Renal cortical epithelial cell (primary cell): ENCODE measurements at places on chromosomes 1 and 21.

- peak; percentile 71 for DNase-seq
Measured at GRCh38 chr1:212368073-212368484, 46.6 kb downstream of the PACC1 start.

DNA sequence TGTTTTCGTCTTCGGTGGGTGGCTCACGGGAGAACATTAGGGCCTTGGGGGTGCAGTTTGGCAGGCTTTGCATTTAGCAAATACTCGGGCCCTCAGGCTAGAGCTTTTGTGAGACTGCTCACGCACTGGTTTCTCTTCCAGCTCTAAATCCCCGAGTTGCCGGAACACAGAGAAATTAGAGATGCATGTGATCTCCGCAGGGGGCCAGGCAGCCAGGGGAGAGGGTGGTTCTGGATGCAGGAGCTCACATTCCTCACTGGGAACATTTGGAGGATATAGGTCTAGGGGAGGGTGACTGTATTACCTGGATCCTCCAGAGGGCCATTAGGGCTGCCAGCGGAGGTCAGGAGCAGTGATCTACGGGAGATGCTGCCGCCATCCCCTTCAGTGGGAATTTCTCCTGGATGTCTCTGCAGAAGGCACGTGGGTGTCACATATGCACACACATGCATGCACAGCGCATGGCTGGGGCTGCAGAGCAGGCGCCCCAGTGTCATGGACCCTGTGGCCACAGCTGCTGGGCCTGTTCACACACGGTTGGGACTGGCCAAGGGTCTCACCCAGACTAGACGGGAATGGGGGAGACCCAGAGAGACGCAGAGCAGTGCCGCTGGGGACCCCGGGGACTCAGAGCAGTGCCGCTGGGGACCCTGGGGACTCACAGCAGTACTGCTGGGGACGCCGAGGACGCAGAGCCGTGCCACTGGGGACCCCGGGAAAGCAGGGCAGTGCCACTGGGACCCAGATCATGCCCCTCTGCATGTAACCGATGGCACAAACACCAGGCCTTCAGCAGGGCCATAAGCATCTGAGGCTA lies 258.7 kb downstream of the CAMTA1 start:
- DNase-seq, result no peak

DNA sequence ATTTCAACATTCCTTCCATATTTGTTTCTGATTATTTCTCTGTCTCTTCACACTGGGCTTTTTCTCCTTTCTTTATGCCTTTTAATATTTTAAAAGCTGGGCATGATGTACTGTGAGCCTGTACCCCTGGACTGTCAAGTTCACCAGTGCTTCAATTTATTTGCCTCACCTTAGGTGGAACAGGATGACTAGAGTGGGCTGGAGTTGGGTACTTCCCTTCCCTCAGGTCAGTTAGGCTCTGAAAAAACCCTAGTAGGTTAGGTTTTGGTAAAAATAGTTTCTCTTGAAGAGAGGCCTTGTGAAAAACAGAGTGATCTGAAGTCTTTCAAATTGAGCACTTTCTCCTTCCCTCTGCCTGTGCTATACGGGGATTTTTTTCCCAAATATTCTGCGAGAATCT lies 163.0 kb upstream of the LYPLAL1 start:
- no peak for DNase-seq

DNA sequence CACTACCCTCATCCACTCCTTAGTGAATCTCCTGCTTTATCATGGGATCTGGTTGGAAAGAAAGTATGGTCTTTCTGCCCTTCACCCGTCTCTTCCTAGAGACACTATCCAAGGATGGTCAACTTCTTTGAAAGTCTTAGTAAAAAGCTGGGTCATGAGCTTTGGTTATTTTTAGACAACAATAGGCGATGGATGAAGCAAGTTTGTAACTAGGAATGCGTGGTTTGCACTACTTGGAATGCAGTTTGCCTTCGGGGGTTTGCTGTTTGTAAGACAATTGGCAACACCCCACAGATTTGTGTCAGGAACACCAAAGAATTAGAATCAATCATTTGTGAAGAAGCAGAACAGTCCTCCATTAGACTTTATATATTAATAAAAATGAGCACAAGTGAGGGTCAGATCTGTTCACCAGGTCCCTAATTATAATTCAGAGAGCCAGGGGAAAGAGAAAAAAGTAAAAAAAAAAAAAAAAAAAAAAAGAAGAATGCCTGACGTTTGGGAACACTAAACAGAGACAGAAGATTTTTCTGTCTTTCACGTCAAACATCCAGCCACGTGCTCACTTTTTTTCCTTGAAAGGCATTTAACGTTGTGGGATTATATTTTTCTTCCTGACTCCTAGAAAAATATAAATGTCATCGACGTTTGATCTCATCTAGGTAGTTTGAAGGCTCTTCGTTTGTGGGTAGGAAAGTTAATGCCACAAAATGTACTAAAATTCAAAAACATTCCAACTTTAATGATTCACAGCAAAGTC lies 60.7 kb upstream of the BTG3 start:
- DNase-seq, result peak; percentile 55

DNA sequence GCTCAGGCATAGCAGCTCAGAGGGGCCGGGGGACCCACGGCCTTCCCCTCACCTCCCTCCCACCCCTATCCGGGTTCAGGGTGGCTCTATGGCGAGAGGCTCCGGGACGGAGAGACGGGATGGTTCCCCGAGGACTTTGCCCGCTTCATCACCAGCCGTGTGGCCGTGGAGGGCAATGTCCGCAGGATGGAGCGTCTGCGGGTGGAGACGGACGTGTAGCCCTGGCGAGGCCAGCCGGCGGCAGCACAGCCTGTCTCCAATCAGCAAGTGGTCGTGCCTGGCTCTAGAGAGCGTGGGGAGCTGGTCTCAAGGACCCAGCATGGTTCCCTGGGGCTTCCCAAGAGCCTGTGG lies 25.9 kb downstream of the ARHGEF16 start:
- DNase-seq, result no peak

GRCh38 chr1:50047916-50048694 lies 24.4 kb upstream of the AGBL4 start:
- no peak for DNase-seq

- DNase-seq, result no peak
Measured at GRCh38 chr21:34110594-34111202, 37.3 kb downstream of the MRPS6 start.

DNA sequence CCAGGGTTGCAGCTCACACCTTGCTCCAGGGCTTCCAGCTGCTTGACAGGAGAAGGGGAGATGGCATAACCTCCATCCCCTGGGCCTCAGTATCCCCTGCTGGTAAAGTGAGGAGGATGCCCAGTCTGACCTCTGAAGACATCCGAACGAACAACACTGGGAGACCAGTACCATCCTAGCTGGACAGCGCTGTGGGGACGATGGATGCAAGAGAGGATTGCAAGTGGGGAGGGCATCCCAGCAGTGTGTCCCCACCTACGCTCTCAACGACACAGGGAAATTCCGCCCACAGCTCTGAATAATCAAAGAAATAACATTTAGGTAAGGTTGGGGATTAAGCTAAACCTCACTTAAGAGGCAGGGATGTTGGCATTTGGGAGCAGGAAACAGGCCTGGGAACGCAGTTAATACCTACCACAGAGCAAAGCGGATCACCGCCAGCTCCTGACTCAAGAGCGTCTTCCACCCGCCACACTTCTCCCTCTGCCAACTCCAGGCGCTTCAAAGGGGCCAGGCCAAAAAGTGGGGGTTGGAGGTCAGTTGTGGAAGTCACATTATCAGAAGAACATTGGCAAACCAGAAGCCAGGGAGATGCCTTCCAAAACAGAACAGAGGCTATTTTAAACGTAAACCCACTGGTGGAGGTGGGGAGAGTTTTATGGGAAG lies 47.6 kb downstream of the SSBP3 start:
- no peak for DNase-seq

DNA sequence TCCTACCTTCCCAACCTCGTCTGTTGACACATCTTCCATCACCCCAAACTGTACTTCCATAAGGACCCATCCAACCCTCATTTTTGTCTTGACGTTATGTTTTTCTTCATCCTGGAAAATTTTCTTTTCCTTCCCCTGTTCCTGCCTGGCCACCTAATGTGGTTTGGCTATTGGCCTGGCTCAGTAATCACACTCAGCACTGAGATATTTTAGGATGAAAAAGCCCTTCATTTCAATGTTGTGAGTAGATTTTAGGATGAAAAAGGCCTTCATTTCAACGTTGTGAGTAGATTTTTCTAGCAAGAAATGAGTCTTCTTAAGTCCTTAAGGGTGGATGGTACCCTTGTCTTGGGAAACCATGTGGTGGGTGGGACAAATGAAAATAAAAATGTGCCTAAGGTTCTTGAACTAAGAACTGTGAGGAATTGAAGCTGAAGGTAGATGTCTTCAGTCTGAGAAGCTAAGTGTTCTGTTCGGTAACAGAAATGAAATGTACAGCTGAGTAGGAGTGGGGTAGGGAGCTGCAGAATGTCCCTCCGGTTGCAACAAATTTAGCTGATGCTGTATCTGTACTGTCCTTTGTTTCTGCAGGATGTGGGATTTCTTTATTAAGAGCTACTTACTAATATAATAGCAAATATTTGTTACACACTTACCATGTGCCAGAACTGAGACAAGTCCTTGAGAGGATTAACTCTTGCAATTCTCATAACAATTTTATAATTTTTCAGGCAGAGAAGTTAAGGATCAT lies 36.1 kb downstream of the DNTTIP2 start:
- no peak for DNase-seq

- DNase-seq, result no peak
Measured at GRCh38 chr1:26044971-26045721, 772 bp downstream of the SLC30A2 start.

DNA sequence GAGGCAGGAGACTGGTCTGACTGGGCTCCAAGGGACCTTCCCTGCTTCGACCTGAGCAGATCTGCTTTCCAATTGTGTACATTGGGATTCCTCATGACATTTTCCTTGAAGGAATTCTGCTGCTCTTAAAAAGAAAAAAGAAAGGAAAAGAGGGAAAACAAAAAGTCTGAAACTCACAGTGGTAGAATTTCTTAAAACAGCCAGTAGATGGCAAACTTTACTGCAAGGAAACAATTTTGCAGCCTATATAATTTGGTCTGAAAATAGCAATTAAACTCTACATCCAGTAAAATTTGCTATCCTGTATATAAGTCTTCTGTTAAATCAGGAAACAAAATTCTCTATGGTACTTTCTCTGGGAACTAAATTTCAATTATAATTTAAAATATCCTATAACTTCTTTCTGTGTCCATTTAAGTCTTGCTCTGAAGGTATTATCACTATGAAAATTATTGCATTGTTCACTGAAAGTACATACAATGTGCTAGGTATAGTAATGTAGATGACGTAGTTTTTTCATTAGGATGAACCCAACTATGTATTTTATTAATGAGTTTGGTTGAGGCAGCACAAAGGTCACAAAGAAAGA lies 59.8 kb downstream of the CRB1 start:
- DNase-seq, result peak; percentile 29

- DNase-seq, result no peak
Measured at GRCh38 chr1:11948822-11949458, 14.4 kb downstream of the PLOD1 start.

- DNase-seq, result no peak
Measured at GRCh38 chr1:4711416-4712275, 57.2 kb downstream of the AJAP1 start.

DNA sequence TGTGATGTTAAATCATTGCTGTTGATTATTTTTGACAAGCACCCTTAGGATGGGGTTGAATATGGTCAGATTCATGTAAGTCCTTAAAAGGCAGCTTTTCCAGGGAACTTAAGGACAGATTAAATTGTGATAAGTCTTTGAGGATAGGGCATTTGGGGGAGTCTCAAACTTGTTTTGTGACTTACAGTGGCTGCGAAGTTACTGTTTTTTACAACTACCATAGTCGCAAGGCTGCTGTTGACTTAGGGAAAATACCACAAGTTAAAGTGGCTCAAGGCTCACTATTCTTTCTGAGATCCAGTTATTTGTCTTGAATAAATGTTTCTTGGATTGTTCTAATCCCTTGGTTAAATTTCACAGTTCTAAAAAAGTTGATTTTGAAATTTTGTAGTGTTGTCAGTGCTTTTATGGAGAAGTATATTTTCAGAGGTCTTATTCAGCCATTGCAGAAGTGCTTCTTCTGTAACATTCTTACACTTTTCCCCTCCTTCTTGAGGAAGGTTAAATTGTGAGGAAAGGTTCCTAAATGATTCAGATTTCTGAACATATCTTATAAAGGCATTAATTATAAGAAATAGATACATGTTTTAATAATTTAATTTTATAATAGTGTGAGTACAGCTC lies 47.0 kb upstream of the MPC2 start:
- no peak for DNase-seq

DNA sequence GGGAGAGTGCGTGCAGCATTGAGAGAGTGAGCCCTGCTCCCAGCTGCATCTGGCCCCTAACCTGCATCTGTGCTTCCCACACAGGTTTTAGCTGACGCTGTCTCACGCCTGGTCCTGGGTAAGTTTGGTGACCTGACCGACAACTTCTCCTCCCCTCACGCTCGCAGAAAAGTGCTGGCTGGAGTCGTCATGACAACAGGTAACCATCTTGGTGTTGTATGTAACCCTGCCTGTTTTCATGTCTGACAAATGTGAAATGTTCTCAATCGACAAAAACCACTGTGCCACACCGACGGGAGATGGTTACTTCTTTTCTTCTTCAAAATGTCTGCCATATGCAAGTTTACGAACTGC lies 105.8 kb downstream of the ADARB1 start:
- DNase-seq, result no peak

DNA sequence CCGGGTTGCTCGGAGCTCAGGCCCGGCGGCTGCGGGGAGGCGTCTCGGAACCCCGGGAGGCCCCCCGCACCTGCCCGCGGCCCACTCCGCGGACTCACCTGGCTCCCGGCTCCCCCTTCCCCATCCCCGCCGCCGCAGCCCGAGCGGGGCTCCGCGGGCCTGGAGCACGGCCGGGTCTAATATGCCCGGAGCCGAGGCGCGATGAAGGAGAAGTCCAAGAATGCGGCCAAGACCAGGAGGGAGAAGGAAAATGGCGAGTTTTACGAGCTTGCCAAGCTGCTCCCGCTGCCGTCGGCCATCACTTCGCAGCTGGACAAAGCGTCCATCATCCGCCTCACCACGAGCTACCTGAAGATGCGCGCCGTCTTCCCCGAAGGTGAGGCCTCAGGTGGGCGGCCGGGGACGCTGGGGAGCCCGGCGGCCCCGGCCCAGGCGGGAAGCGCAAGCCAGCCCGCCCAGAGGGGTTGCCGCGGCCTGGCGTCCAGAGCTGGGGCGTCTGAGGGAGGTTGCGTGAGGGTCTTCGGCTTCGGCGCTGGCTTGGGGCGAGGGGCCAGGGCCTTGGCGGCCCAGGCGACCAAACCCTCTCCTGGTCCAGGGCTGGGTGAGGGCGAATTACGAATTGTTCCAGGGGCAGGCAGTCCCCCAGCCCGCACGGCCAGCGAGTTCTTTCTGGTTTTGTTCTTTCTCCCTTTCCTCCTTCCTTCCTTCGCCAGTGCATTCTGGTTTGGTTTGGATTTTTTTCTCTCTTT lies 805 bp downstream of the SIM2 start:
- DNase-seq, result no peak

- peak; percentile 57 for DNase-seq
Measured at GRCh38 chr1:101190441-101190840, 46.4 kb upstream of the S1PR1 start.

DNA sequence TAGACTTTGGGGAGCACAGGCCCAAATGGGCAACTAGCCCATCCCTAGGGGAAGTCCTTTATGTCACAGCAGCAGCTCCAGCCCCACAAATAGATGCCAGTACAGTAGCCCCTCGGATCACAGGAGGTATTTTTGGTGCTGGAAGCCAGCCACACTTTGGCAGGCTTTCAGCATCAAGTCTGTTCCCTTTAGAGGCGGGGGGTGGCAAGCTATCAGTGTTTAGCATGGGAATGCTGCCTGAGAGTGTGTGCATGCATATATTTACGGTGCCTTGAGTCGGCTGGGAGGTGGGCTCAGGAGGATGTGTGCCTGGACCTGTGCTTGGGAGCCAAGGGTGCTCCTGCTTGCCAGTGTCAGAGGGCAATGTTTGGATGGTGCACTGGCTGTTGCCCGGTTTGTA lies 3.5 kb upstream of the PLXNA2 start:
- DNase-seq, result no peak
